NCI-H187 (cell line): ENCODE measurements at places on chromosomes 4 and X.

DNA sequence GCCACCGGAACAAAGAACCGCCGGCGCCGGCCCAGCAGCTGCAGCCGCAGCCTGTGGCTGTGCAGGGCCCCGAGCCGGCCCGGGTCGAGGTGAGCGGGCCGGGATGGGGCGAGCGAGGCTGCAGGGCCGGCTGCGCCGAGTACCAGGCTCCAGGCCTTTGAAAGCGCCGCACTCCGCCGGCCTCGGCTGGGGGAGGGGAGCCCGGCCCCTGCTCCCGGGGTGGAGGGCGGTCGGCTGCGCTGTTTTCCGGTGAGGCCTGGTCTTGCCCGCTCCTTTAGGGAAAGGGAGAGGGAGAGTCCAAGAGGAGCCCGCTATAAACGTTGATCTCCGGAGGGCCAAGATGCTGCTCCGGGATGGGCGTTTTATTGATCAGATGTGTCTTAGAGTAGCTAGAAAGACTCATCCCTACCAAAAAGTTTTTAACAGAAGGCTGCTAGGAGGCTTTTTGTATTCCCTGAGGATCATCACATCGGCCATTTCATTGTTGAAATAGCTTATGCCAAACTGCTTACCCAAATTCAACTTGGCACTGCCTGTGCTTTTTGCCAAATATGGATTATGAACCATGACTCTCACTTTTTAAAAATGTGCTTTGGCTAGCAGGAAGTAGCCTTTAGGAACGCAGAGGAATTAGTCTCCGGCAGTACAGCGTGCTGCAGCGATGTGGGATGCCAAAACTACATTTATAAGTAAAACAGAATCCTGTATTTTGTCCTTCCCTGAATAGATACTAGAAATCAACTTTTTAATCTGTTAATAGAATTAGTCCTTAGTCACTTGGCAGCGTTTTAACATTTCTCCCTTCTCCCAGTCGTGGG is 760 bp downstream of the TMEM165 start:
- no peak for DNase-seq

DNA sequence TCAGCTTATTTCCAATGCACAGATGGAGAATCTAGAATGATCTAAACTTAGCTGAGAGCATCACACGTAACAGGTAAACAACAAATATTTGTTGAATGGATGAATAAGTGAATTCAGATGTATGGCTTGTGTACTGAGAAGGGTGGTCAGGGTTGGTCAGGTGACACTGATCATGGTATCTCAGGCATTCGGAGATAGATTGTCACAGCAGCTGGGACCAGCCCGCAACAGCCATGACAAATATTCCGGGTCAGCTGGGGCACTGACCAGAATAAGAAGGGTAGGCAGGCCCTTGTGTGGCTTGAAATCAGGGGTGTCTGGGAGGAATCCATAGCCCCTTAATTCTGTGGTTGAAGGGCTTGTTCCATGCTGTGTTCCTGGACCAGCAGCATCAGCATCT is 159.4 kb upstream of the ARX start:
- DNase-seq: no peak

- no peak for DNase-seq
Measured at GRCh38 chr4:39048311-39048710, 13.7 kb upstream of the KLHL5 start.

DNA sequence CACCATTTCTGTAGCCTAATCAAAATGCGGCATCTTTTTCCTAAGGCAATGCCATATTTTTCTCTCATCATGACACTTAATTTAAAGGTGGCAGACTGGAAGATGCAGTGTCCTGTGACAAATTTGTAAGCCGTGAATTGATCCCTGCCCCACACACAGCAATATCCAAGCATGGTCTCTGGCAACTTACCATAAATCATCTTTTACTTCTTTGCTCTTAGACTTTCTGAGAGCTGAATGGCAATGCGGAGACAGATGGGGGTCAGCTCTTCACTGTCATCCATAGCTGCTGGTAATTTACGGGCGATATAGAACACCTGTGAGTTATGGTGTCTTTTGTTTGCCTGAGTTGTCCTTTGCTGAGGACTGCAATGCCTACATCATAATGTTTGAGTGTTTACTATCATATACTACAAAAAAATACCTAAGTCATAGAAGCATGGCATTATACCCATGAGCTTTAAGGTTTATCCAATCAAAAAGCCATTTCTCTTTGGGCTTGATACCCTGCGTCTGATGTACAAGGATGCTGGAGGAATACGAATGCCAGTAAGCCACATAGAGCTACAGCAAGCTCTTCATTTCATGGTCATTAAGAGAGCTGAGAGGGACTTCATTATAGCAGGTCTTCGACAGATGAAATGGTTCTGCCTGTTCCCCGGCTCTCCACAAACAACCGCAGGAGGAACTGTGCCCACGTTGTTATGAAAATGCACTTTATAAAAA is 148.1 kb downstream of the TRIML1 start:
- no peak for DNase-seq

- no peak for DNase-seq
Measured at GRCh38 chrX:16462912-16463311, 187.0 kb upstream of the S100G start.

DNA sequence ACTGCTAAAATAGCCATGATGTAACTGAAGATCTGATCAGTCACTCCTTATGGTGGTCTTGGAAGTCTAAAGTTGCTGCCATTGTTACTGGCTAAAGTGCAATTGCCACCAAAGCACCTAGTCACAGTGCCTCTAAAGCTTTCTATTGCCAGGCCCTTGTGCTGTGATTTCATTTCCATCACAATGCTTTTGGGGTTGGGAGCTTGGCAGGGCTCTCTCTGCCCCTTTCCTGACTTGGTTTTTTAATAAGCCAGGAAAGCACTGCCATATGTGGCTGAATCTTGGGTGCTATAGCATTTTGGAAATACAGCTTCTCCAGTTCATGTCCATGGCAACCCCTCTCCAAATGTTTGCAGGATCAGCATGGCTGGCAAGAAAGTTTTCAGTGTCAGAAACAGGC is 1712.4 kb upstream of the TENM3 start:
- DNase-seq: no peak
